ENCODE measurements at places on chromosomes 12 and 14.

GRCh38 chr12:50925342-50925651, 27.0 kb upstream of the HIGD1C start:
- no peak for DNase-seq

DNA sequence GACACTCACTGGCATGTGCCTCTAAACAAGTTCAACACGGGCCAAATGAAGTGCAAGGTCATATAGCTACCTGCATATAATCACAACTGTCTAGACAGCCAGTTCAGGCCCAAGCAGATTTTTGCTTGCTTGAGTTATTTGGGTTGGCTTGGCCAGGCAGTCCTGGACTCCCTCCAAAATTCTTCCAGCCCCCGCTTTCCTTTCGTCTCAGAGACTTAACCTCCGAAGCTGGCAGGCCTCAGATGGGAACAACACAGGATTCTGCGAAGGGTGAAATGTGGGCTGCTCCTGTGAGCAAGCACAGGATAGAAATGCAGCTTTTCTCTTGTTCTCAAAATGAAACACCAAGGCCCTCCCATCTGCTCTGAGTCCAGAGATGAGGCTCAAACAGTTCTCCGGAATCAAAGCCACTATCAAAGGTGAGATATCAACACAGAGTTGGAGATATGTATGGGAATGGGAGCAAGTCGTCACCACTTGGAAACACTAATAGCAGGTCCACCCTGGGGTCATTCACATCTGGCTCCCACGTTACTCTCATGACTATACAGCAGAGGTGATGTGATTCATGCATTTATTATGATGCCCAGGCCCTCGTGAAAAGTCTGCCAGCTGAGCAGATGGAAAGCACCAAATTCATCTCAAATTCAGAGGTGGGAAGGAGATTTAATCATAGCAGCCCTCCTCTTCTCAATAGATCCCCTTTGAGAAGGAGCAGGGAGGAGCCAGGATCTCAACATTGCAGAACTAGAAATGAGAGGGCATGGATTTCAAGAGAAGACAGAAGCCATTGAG, 389.8 kb downstream of the NUAK1 start:
- no peak for DNase-seq

DNA sequence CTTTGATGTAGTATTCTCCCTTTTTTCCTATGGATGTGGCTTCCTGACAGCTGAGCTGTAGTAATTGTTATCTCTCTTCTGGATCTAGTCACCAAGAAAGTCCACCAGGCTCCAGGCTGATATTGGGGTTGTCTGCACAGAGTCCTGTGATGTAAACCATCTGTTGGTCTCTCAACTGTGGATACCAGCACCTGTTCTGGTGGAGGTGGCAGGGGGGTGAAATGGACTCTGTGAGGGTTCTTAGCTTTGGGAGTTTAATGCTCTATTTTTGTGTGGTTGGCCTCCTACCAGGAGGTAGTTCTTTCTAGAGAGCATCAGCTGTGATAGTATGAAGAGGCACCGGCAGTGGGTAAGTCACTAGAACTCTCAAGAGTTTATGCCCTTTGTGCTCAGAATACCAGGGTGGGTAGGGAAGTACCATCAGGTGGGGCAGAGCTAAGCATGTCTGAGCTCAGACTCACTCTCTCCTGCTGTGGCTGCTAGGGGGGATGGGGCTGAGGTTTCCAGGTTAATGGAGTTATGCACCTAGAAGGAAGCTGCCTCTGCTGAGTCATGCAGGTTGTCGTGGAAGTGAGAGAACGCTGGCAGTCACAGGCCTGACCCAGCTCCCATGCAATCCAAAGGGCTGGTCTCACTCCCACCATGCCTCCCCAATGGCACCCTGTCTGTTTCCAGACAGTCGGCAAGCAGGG, 3.0 kb upstream of the TAS2R14 start:
- no peak for DNase-seq

DNA sequence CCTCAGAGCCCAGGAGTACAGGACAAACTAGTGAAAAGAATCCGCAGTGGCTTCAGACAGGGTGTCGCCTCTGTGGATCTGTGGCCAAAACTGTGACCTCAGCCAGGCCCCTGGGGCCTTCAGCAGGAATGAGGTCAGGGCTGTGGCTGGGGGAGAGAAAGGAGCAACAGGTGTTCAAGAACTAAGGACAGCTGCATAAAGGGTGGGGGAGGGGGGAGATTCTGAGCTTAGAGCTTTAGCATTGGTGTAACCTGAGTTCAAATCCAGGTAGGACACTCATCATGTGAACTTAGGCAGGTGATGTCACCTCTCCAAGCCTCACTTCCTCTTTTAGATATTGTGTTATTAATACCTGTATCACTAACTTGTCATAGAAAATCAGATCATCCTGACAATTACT, 40.9 kb upstream of the CORO1C start:
- DNase-seq, result peak; percentile 45

- DNase-seq, result no peak
Observed at GRCh38 chr12:118525216-118525615, 148.9 kb downstream of the SUDS3 start.

GRCh38 chr14:104107101-104107581, 21.6 kb downstream of the ASPG start:
- DNase-seq, result no peak

- no peak for DNase-seq
Observed at GRCh38 chr14:60241091-60241490, 7.9 kb upstream of the PPM1A start.

GRCh38 chr12:4589941-4590340, 27.9 kb downstream of the DYRK4 start:
- no peak for DNase-seq

- no peak for DNase-seq
Observed at GRCh38 chr14:103326078-103326477, 8.0 kb upstream of the EIF5 start.

GRCh38 chr14:105019861-105020814, 745 bp downstream of the CDCA4 start:
- peak; percentile 5 for DNase-seq

GRCh38 chr14:66115740-66116502, 370.2 kb upstream of the CCDC196 start:
- no peak for DNase-seq

DNA sequence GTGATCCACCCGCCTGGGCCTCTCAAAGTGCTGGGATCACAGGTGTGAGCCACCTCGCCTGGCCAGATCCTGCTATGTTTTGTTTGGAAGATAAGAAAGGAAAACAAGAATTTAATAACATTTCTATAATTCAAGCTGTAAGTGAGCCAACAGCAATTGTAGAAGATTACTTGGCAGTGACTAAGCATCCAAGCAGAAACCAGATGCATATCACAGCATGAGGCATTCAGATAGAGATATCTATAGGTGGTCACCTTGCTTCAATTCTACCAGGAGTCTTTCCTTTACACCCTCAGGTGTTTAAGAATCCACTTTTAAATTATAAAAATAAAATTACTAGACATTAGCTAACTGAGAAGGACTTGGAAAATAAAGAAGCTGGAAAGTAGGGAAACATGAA, 83.9 kb upstream of the ATF7IP start:
- DNase-seq, result no peak

GRCh38 chr14:32044454-32044853, 32.6 kb upstream of the ARHGAP5 start:
- DNase-seq, result no peak

- DNase-seq, result no peak
Observed at GRCh38 chr12:105474672-105475071, 144.2 kb downstream of the C12orf75 start.

GRCh38 chr14:88380405-88380804, 5.1 kb upstream of the SPATA7 start:
- no peak for DNase-seq

DNA sequence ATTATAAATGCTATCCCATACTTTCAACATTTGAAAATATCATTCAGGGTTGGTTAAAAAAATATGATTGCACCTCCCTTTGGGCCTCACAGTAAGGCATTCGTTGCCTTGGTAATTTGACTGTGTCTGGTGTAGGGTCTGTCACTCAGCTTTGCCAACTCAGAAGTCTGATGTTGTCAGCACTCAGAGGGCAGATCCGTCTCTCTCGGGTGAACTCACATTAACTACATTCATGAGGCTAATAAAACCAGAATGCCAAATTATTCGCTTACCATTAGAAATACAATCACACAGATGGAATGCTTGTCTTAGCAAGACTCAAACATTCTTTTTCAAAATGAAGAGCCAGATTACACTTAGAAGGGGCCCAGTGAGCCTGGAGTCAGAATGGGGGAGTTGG, 53.0 kb downstream of the NPAS3 start:
- DNase-seq, result no peak

DNA sequence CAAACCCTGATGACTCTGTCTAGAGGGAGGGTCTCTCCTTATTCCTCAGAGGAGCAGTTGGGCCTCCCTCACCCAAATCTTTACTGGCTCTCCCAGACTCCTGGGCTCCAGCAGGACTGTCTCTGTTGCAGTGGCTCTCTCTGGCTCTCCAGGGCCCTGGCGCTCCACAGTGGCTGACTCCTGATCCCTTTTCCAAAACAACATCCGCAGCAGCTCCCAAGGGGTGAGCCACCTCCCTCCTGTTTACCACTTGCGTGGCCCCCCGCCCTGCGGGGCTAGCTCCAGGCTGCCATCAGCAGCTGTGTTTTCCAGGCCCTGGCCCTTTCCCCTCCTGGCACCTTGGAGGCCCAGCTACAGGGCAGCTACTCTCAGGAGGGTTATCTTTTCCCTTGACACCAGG, 123.5 kb downstream of the CALM1 start:
- no peak for DNase-seq

GRCh38 chr12:48183876-48184548, 568 bp downstream of the CCDC184 start:
- no peak for DNase-seq

- no peak for DNase-seq
Observed at GRCh38 chr14:33715227-33715528, 235.7 kb downstream of the EGLN3 start.

DNA sequence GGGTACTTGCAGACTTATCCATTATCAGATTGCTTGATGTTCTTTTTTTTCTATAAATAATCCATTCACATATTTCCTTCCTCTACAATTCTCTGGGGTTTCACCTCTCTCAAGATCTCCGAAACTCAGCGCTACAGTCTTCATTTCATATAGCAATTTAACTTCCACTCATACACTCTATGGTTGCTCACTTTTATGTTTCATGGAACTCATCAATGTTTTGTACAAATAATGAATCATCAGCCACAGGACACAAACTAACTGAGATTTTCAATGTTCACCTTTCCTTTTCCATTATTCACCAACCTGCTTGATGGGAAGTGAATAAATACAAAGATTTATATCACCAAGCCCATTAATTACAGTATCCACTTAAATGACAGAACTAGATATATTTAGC, 534.7 kb downstream of the LRFN5 start:
- DNase-seq, result no peak

GRCh38 chr12:29612912-29613311, 115.4 kb upstream of the OVCH1 start:
- no peak for DNase-seq
